Activated naive CD4-positive, alpha-beta T cell (primary cell): ENCODE measurements at places on chromosomes 13 and 19.

DNA sequence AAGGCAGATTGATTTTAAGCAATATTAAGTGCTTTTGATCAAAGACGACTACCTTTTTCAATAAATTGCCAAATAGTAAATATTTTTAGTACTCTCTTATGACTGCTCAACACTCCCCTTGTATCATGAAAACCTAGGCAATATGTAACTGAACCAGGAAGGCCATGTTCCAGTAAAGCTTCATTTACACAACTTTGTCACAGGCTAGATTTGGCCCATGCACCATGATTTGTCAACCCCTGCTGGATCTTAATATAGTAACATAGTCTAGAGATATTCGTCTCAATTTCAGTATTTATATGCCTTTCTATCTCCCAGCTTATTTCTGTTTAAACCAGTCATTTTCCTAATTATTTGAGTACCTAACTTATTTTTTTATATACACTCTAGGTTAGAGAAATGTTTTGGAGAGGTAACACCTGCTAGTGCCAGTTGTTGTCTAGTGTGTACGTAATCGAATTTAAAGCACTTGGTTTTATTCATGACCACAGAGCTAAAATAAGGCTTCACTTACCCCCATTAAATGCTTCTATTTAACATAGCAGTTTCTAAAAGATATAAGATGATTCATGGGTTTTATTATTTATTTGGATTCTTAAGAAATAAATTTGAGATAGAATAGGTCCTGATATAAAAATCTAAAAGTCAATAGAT, 21.0 kb downstream of the TPP2 start:
- no peak for DNase-seq

- DNase-seq: no peak
These were observed 188.5 kb upstream of the UBL3 start for GRCh38 chr13:30038884-30039283.

DNA sequence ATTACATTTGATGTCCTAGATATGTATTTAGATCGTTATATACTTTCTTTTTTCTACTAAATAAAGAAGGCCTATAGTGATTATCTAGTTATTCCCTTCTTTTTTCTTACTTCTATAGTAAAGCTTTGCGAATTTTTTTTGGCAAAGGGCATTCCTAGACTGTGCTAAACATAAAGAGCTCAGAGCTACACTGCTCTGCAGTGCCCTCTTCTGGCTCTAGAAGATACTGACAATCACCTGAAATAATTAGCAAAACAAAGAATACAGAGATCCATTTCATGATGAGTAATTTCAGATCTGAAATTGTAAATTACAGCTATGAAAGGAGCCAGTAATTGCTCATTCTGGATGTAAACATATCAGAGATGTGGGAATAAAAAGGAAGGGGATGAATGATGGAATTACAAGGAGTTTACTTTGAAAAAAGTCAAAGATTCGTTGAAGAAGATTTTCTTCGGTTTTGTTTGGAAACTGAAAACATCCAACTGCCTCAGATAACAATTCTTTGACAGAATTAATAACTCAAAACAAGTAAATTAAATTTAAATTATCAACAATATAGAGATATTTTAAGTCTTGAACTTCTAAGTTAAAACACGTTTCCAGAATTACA, 288.5 kb downstream of the NALCN start:
- DNase-seq: no peak

DNA sequence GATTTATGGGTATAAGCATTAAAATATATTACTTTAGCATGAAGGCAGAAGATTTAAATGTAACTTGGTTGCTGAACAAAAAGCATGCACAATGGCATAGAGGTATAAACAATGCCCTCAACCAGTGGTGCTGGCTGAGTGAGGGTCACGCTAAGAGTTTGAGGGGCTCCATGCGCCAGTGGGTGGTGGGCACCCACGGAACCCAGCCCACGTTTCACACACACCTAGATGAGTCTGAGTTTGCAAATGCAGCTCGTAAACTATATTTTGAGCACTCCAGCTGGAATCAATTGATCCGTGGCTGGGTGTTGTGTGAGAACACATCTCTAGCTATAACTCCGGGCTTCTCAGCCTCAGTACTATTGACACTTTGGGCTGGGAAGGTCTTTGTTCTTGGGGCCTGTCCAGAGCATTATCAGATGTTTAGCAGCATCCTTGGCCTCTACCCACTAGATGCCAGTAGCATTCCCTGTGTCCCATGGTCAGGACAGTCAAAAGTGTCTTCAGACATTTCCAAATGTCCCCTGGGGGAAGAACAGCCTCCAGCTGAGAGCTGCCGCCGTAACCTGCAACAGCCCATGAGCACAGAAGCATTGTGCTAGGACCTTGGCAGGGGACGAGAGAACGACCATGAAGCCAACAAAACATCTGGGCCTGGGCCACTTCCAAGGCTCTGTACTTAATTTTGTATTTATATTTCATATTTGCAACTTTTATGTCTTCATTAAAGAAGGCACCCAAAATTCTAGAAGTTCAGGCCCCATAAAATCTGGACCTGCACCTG, 108.1 kb upstream of the SOX1 start:
- DNase-seq: no peak

- DNase-seq: no peak
These were observed 177.7 kb upstream of the IRS2 start for GRCh38 chr13:109963960-109964563.

- DNase-seq: no peak
These were observed 680.8 kb downstream of the SLITRK1 start for GRCh38 chr13:83201506-83201905.

GRCh38 chr19:19342086-19343015, 21.7 kb downstream of the MAU2 start:
- no peak for DNase-seq
